Calu3 (cell line): ENCODE measurements at places on chromosomes 16 and 17. TPM values are rescaled to one million over a fixed set of nuclear protein-coding genes. Genes with fewer than 3 reads are reported as not detected.

DNA sequence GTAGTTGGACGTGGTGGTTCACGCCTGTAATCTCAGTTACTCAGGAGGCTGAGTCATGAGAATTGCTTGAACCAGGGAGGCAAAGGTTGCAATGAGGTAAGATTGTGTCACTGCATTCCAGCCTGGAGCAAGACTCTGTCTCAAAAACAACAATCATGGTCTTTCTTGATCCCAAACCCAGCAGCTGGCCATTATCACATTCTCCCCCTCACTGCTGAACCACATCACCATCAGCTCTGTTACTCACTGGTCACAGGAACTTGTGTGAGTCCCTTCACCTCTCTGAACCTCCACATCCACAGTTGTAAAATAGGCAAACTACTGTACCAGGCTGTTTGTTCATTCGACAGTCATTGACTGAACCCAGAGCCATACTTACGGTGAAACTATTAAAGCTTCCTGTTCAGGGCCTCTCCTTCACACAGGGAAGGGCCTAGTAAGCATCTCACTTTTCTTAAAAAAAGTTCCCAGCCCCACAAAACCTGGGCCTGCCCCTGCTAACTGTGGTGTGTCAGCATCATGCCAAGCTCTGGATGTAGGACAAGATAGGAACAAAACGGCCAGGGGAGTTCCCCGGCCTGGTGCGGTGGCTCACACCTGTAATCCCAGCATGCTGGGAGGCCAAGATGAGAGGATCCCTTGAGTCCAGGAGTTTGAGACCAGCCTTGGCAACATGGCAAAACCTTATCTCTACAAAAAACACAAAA lies 104.7 kb downstream of the COPRS start:
- no peak overlapping the region for H3K4me3 ChIP-seq
- H3K27me3 ChIP-seq, result no peaks in the 10 kb centered on the region
- no peaks in the 10 kb centered on the region for H3K4me1 ChIP-seq
- peak; percentile 4 for DNase-seq
- no peaks in the 10 kb centered on the region for H3K36me3 ChIP-seq
- no peak overlapping the region for H3K27ac ChIP-seq

DNA sequence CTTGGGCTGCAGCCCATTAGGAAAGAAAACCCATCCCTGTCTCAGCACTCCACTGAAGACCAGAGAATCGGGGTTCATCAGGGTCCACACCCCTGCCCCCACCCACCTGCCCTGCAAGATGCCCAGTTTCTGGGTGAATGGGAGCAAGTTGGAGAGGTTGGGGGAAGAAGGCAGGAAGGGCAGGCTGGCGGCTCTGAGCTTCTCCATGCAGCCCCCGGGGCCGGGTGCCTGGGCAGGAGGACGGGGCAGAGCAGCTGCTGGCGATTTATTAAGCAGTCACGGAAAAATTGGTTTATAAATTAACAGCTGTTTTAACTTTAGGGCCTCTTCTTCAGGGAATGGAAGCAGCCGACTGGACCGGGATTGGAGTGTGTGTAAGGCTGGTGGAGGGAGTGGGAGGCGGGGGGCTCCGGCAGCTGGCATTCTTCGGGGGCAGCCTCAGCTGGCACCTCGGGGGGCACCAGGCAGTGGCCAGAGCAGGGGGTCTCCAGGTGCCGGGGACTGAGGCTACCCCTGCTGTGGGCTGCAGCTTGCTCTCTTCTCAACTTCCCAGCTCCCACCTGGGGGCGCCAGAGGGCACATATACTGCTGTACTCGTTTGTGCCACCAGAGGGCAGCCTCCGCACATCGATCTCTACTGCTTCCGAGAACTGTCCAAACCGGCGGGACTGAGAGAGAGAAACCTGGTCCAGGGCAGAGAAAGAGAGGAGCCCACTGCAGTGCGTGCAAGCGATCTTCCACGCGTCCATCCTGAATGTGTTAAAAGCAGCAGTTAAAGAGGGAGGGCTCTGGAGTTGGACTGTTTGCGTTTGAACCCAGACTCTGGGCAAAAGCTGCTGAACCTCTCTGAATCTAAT lies 5.0 kb upstream of the PPP1R1B start:
- H3K4me3 ChIP-seq, result peak overlapping the region; percentile 18
- peak overlapping the region; percentile 3 for H3K27ac ChIP-seq
- peak; percentile 100 for DNase-seq
- peaks cover 83% of the 10 kb centered on the region for H3K27me3 ChIP-seq

GRCh38 chr17:42171831-42172230 lies 9.1 kb downstream of the KCNH4 start:
- peaks cover 74% of the 10 kb centered on the region for H3K27me3 ChIP-seq
- DNase-seq, result no peak
- no peak overlapping the region for H3K27ac ChIP-seq
- H3K4me1 ChIP-seq, result no peaks in the 10 kb centered on the region
- no peaks in the 10 kb centered on the region for H3K36me3 ChIP-seq
- no peak overlapping the region for H3K4me3 ChIP-seq

GRCh38 chr16:83083361-83083760 lies 456.6 kb downstream of the CDH13 start:
- H3K4me1 ChIP-seq, result no peaks in the 10 kb centered on the region
- no peaks in the 10 kb centered on the region for H3K36me3 ChIP-seq
- no peak overlapping the region for H3K27ac ChIP-seq
- no peak overlapping the region for H3K4me3 ChIP-seq
- DNase-seq, result no peak

DNA sequence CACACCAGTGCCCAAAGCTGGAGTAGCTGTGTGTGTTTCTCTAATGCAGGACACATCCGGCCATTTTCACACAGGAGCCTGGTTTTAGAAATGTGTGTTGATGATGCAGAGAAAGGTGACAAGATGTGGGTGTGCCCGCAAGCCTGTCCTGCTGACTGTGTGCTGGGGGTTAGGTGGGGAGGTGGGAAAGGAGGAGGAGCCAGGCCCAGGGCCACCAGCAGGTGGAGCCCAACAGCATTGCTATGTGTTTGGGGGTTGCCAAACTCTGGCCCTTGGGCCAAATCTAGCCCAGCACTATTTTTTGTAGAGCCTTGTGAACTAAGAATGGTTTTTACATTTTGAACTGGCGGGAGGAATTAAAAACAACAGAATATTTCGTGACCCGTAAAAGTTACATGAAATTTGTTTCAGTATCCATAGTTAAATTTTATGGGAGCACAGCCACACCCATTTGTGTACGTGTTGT lies 61.7 kb upstream of the LGALS9 start:
- no peak overlapping the region for H3K27ac ChIP-seq
- H3K4me3 ChIP-seq, result no peak overlapping the region
- no peaks in the 10 kb centered on the region for H3K4me1 ChIP-seq
- DNase-seq, result peak; percentile 60

- H3K4me1 ChIP-seq, result no peaks in the 10 kb centered on the region
- no peaks in the 10 kb centered on the region for H3K27me3 ChIP-seq
- no peak overlapping the region for H3K27ac ChIP-seq
- peaks cover 9% of the 10 kb centered on the region for H3K36me3 ChIP-seq
Observed at GRCh38 chr16:23104032-23104955, 45.0 kb downstream of the USP31 start.

DNA sequence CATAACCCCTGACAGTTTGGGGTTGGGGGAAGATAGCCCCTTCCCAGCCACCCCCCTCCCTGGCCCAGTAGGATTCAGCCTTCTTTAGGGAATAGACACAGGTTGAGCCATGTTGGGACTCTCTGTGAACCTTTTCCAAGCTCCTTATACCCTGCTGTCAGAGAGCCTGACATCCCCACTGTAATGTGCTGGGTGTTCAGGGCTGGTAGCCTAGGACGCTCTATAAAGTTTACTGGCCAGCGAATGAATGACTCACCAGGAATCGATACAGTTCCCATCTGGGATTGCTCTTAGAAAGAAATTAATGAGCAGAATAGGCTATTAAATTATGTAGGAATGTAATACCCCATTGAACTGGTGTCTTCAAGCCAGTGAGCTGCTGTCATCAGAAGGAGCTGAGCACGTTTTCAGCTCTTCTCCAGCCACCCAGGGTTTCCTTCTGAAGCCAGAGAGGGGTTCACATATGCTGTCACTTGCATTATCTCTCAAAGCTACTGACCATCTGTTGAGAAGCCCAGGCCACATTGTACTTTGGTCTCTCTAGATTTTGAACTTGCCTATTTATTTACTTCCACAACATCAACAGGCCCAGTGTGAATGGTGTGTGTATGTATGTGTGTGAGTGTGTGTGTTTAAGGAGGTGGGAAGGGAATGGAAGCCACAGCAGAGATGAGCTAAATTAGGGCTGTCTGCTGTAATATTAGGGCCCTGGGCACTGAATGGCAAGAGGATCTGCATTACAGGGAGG lies 64.9 kb downstream of the SPACA3 start:
- H3K4me3 ChIP-seq, result no peak overlapping the region
- H3K36me3 ChIP-seq, result peaks cover 5% of the 10 kb centered on the region
- no peak overlapping the region for H3K27ac ChIP-seq
- peaks cover 59% of the 10 kb centered on the region for H3K27me3 ChIP-seq
- peak; percentile 2 for DNase-seq
- H3K4me1 ChIP-seq, result peaks cover 9% of the 10 kb centered on the region

DNA sequence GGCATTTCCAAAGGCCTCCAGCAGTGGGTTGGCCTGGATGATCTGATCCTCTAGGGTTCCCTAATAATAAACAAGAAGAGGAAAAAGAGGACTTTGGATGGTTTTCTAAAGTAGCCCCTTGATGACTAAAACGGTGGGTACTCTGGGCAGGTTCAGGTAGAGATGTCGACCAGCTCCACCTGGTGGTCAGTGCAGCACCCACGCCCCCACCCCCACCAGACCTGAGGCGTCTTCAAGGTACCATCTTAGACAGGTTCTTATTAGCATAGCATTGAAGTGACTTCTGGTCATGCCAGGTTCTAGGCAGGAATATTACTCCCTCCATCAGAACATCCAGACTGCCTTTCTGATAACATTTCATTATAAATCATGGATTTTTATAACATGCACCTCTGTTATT lies 15.0 kb downstream of the MYH13 start:
- no peaks in the 10 kb centered on the region for H3K27me3 ChIP-seq
- H3K27ac ChIP-seq, result no peak overlapping the region
- no peaks in the 10 kb centered on the region for H3K4me1 ChIP-seq
- no peaks in the 10 kb centered on the region for H3K36me3 ChIP-seq
- DNase-seq, result peak; percentile 1

DNA sequence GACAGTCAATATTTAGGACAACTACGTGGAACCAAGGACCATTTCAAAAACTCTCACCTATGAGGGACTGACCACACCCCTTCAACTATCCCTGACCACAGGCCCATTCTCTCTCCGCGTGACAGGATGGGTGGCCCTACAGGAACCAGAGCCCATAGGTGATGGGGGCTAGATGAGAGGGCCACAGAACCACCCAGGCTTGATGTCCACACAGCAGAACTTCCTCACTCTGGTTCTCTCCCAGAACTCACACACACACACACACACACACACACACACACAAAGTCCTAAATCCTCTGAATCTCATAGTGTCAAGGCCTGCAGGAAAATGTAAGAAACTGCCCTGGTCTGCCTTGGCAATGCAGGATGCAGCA lies 1.5 kb downstream of the ZNF319 start:
- peaks cover 23% of the 10 kb centered on the region for H3K4me1 ChIP-seq
- no peak for DNase-seq
- no peaks in the 10 kb centered on the region for H3K27me3 ChIP-seq

DNA sequence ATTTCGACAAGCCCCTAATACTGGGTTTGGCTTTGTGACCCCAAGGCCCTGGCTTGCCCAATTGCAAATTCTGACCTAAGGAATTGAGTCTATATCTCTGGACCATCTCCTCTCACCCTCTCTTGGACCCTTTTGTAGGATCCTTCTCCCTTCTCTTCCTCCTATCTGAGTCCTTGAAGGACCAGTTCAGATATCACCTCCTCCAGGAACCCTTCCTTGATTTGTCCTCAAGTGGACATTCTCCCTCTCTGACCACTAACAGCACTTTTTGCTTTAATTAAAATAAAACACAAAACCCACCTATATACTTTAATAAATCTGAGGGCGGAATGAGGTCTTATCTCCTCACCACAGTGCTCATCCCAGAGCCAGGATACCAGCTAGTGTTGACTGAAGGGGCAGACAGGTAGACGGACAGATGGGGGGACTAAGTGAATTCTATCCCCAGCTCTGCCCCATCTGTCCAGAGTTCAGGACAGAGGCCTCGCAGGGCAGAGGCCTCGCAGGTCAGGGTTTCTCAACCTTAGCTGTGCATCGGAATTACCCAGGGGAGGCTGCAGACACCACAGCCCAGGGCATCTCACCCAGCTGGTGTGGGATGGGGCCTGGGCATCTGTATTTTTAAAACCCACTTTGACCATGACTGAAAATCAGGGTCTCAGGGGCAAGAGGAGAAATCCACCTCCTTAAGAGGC lies 9.1 kb downstream of the PLCD3 start:
- no peaks in the 10 kb centered on the region for H3K27me3 ChIP-seq
- peaks cover 20% of the 10 kb centered on the region for H3K36me3 ChIP-seq
- no peak for DNase-seq

SEZ6 gene
- total RNA-seq, result not detected in 2 replicates

VTN gene
- total RNA-seq, result 0.22 TPM in 1 of 2 replicates, not detected in the other
